ENCODE measurements at places on chromosomes 4 and X.

GRCh38 chrX:153641627-153642026, 5.4 kb upstream of the DUSP9 start:
- peak; percentile 54 for DNase-seq

- DNase-seq, result no peak
Measured at GRCh38 chr4:95231681-95232080, 317.1 kb downstream of the UNC5C start.

DNA sequence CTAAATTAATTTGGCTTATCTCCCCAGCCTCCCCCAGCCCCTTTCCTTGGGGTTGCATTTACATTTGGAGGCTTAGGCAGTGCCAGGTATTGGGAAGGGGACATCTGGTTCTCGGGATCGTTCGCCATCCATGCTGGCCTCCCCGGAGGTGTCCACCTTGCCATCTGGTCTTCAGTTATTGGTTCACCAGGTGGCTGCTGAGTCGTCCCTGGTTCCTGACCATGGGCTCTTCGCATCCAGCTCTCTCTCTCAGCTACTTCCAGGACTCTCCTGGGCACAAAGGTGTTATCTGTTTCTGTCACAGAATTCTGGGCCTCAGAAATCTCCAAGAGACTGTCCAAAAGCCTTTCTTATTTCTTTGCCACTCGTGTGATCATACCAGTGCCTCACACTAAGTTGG, 75.4 kb upstream of the SCOC start:
- DNase-seq, result no peak

DNA sequence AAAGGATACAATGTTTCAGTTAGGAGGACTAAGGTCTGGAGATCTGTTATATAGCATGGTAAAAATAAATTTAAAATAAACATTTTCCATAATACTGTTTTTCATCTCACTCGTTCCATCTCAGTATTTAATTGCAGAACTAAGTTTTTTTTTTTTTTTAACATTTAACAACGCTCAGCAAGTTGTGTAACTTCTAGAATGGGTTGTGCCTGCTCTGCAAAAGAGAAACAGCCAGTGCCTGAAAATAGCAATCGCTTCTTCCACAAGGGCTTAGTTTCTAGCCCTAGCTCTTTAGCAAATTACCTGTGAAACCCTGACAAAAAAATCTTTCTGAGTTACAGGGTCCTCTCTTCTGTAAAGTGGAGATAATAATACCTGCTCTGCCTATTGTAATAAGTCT, 41.9 kb downstream of the CNGA1 start:
- no peak for DNase-seq

DNA sequence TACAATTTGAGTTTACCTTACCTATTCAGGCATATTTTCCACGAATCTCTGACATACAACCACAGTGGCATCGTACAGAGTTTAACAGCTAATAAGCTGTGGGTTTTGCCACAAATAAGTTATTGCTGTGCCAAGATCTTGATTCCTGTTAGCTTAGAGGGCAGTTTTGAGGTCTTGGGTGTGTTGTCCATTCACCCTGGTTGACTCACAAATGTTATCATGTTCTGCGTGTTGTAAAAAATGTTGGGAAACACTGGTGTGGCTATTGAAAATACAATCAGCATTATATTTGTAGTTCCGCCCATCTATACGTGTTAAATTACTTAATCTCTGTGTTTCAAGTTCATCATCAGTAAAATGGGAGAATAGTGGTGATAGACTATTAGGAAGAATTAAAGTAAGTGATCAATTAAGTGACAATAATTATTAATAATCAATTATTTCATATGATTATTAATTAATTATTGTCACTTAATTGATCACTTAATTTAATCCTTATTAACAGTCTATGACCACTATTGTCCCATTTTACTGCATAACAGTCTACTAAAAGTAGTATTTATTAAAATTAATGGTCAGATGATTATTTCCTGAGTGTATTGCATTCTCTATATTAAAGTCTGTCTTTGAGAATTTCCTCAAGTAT, 96.3 kb downstream of the TMA16 start:
- DNase-seq, result no peak

GRCh38 chrX:21946925-21947641, 6.6 kb downstream of the SMS start:
- peak; percentile 81 for DNase-seq

DNA sequence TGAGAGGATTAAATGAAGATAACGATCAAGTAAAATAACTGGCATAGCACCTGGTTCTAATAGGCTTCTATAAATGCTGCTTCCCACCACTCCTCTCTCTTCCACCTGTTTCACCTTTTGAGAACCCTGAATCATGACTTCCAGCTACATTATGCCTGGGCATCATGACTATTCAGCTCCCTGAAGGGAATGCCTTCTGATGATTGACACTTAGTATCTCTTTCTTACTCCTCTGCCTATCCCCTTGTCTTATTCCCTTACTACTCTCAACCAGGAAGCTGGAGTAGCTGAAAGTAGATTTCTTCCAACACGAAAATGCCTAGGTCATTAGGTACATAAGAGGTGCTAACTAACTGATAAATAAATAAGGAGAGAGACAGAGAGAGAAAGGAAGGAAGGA, 24.7 kb upstream of the CXCL8 start:
- DNase-seq, result no peak

- no peak for DNase-seq
Measured at GRCh38 chrX:38181357-38181756, 39.3 kb downstream of the SRPX start.

- DNase-seq, result peak; percentile 45
Measured at GRCh38 chr4:107825072-107825824, 516 bp downstream of the SGMS2 start.

DNA sequence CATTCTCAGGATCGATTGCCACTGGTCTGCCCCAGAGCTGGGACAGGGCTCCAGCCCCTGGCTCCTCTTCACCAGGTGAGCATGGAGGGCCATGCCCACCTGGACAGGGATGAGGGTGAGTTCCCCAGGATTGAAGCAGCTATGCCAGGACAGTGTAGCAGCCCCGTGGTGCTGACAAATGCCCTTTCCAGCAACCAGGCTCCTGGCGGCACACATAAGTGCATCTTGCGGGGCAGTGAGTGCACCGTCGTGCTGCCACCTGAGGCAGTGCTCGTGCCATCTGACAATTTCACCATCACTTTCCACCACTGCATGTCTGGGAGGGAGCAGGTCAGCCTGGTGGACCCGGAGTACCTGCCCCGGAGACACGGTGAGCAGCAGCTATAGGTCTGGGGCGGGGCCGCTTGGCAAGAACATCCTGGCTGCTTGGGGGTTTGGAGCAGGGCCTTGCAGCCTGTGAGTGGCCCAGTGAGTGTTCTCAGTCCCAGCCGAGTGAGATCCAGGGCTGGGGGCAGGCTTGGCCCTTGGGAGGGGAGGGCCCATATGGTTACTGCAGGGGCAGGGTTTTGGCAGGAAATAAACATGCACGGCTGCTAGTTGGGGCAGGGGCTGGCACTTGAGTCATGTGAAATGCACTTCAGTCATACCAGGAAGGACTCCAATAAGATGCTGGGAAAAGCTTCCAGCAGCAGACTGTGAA, 6.1 kb downstream of the IL9R start:
- no peak for DNase-seq

- peak; percentile 44 for DNase-seq
Measured at GRCh38 chr4:148998719-148999118, 556.5 kb upstream of the NR3C2 start.

GRCh38 chr4:148007314-148007760, 275.4 kb downstream of the ARHGAP10 start:
- peak; percentile 37 for DNase-seq

DNA sequence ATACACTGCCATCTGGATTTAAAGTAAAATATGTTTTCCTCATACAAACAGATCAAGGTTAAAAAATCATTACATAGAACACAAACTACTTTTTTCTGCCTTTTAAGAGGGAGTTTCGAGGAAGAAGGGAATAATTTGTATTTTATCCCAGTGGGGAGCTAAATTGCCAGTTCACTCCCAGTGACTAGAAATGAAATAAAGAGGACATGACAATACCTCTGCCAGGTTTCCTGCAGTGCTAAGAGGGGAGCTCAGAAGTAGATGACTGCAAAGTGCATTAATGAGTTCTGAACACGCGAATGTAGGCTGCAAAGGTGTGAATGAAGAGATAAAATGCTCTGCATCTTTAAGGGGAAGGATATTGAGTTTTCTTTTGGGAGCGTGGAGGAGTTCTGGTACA, 69.7 kb downstream of the SRPX start:
- DNase-seq, result no peak

DNA sequence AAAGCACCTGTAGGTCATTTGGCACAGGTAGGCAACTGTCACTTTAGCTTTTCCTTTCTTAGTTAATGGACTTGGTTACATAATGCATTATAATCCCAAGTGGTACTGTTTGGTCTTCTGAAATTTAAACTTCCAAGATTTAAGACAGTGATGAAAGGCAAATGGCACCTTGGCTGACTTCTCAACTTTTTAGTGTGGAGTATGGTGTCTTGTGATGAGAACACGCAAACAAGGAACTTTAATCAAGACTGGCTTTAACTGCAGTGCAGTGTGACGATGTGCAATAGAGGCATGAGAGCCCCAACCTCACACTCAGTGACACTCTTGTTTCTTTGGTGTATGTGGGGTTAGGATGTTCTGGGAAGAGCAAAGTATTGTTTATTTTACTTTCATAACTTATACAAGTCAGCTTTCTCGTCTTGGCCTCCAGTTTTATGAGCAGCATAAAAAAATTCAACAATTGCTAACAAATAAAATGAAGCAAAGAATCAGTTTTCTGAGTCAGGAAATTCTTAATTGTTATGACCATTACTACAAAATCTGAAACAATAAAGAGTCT, 171.9 kb downstream of the MAD2L1 start:
- DNase-seq, result no peak

DNA sequence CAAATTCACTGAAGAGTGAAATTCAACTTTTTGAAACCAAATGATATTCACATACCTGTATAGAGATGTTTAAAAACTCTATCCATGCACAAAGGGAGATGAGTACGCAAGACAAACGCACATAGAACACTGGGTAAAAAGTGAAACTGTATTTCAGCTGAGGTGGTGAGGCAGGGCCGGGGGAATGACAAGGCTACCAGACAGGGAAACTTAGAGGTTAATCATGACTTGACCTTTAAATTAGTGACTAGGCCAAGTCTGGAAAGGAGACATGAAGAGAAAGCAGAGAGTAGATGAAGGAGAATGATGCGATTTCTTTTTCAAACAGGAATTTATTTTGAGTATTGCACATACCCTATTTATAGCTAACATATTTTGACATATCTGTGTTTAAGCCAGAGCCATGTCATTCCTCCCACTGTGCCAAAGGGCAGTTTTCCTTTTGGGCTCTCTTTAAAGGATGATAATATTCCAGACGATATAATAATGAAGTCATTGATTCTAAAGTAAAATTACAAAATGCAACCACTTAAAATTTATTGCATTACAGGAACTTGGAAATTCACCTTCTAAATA, 49.4 kb downstream of the ARHGEF6 start:
- DNase-seq, result no peak

GRCh38 chr4:145936997-145937901, 1.4 kb downstream of the ZNF827 start:
- DNase-seq, result peak; percentile 72

- no peak for DNase-seq
Measured at GRCh38 chr4:181897935-181898334, 345.3 kb upstream of the TENM3 start.

DNA sequence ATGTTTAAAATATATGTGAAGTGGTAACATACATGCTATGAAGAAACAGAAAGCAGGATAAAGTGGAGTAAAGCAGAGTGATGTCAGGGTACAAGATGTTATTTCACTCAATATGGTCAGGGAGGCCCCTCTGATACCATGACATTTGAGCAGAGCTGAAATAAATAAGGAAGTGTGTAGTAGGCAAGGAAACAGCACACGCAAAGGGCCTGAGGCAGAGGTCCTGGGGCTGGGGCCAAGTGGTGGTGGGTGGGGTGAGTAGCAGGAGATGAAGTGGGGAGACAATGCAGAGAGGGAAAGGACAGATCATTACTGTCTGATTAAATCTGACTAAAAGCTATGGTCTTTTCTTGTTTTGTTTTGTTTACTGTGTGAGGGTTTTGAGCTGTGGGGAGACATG, 61.1 kb downstream of the FAM13A start:
- no peak for DNase-seq

- DNase-seq, result no peak
Measured at GRCh38 chr4:73822812-73823504, 13.5 kb upstream of the CXCL6 start.

DNA sequence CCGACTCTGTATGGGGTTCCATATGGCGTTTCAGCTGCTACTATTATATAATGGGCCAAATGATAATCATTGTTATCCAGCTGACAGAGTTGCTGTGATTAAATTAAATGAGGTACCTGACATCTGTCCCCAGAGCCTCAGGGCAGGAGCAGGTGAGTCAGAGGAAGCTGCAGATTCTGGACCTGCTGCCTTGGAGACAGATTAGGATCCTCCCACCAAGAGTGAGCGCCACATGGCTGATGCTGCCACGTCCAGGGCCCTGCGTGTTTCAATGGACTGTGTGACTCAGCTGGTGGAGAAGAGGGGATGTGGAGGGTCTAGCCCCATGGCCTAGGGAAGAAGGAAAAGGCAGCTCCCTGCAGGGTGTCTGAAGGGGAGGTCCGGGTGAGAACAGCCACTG, 28.3 kb upstream of the UXT start:
- no peak for DNase-seq

DNA sequence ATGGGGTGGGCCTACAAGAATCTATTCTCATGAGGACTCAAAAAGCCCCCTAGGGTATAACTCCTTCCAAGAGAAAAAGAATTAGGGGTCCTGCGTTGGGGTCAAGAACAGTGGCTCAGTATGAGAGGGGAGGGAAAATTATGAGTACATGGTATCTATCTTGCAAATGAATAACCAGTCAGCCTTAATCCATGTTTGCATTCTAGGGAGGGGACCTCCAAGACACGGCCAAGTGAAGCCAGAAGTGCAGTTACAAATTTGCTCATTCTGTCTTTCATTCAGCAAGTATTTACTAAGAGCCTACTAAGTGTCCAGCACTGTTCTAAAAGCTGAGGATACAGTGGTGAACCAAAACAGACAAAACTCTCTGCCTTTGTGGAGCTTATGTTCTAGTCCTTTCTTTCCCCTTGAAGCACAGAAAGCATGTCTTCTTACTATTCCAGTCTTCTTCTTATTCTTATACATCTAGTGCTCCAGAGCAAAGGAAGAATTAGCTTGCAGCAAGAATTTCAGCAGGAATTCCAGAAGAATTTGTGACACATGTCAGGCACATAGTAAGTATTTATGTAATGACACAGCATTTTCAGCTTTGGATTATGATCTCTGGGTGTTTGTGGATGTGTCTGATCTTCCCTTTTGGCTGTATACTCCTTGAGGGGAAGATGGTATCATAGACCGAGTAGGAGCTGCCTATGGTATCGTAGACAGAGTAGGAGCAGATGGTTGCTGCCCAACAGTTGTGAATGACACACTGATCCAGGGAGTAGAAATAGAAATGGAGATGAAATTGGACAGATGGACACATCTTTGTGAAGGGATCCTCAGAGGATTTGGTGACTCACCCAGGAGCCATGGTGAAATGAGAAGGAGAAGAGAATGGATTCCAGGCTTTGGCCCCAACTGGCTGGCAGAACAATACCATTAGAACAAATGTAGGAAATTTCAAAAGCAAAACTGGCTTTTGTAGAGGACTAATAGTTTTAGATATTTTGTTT, 75.9 kb downstream of the COQ2 start:
- DNase-seq, result no peak

All from ELF-1 (cell line).